CD4-positive, alpha-beta memory T cell (primary cell): ENCODE measurements at places on chromosomes 12 and 14.

DNA sequence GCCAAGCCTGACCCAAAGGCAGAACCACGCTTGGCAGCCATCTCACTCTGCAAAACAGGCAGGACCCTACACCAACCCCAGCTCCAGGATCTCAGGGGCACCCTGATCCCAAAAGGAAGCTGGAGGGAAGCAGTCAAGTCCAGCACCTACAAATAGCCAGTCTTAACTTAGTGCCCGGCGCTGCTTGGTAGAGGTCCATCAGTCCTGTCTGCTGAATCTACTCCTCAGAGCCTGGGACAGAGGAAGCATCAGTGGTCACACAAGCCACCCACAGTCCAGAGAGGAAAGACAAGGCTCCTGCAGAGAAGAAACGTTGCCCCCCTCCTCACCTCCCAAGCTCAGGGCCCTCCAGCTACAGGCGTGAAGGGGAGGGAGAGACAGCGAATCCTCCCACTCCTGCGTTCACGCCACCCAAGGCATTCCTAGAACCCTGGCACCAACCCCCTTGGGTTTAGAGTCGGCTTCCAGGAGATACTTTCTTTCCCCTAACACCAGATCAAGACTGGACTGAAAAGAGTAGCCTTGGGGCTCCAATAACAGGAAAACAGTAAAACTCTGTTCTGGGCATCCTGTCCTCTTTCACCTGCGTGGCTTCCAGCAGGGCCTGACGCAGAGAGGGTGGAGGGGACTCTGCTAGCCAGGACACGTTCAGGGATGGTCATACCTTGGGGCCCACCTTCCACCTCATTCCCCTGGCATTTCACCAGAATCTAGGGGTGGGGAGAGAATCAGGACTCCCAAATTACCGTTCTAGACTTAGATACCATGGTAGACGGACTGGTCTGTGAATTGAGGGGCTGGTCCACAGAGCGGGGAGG, 1.2 kb downstream of the PXN start:
- DNase-seq: no peak

- no peak for DNase-seq
Observed at GRCh38 chr14:83300476-83301064, 1766.9 kb upstream of the SEL1L start.

- no peak for DNase-seq
Observed at GRCh38 chr14:102512793-102513300, 3.3 kb upstream of the ANKRD9 start.

DNA sequence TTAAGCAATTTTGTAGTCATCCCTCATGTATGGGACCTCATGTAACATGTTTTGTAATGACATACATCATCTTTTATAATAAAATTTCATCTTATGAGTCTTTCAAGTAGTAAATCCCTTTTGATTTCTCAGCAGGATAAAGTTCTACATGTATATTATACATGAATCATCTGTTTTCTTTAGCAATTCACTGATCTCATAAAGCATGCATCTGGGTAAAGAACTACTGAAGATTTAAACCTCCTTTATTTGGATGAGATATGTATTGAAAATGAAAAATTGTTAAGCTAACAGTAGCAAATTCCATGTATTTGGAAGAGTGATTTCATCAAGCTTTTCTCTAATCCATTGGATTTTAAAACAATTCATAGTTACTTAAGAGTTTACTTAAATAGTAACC, 126.9 kb downstream of the KITLG start:
- no peak for DNase-seq

DNA sequence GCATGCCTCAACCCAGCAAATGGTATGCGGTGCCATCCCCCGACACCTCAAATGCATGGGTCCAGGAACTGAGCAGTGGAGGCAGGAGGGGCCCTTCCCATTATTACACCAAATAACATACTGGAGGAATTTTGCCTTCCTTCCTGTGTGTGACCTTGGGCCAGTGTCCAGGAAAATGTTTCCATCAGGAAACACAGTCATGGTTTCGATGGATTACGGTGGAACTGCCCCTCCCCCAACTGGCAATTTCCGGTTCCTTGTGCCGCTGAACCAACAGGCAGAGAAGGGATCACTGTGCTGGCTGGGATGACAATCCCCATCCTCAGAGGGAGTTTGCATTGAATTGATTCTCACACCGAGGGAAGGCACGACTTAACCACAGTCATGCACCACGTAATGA, 9.1 kb upstream of the CDC42BPB start:
- no peak for DNase-seq

DNA sequence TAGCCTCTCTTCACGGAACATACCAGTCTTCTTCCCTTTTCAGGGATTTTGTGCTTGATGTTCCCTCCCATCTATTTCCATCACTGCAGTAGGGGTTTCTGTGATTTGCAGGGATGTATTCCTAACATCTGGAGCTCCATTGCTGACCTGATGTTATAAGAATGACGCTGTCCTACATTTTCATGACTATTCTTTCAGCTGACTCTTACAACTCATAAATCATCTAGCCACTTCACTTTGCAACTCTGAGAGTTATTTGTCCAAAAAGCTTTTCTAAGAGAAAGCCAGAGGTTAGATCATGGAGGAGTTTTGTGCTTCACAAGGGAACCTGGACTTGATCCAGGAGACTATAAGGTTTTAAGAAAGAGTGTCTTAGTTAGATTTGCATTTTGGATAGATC, 116.6 kb upstream of the FAR2 start:
- DNase-seq: no peak

DNA sequence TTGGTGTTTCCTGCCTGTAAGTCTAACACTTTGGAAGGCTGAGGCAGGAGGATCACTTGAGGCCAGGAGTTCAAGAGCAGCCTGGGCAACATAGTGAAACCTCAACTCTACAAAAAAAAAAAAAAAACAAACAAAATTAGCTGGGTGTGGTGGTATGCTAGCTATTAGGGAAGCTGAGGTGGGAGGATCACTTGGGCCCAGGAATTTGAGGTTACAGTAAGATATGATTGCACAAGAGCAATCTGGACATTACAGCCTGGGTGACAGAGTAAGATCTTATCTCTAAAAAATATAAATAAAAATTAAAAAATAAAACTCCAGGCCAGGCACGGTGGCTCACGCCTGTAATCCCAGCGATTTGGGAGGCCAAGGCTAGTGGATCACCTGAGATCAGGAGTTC, 39.8 kb upstream of the CMKLR1 start:
- no peak for DNase-seq

DNA sequence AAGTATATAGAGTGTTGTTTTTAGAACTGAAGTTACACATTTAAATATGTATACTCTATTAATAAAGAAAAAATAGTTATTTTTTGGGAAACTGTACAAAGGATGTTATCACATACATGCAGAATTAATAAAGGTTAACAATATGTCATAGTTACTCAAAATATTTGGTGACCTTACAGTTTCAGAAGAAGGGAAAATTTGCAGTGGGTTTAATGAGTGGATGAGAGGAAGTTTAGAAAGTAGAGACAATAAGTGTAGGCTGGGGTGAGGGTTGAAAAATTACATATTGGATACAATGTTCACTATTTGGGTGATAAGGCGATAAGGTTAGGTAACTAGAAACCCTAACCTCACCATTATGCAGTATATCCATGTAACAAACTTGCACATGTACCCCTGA, 13.5 kb downstream of the WNK1 start:
- no peak for DNase-seq

- no peak for DNase-seq
Observed at GRCh38 chr14:91890291-91890749, 23.0 kb upstream of the TC2N start.

GRCh38 chr12:19430988-19431387, 8.3 kb upstream of the AEBP2 start:
- DNase-seq: no peak

DNA sequence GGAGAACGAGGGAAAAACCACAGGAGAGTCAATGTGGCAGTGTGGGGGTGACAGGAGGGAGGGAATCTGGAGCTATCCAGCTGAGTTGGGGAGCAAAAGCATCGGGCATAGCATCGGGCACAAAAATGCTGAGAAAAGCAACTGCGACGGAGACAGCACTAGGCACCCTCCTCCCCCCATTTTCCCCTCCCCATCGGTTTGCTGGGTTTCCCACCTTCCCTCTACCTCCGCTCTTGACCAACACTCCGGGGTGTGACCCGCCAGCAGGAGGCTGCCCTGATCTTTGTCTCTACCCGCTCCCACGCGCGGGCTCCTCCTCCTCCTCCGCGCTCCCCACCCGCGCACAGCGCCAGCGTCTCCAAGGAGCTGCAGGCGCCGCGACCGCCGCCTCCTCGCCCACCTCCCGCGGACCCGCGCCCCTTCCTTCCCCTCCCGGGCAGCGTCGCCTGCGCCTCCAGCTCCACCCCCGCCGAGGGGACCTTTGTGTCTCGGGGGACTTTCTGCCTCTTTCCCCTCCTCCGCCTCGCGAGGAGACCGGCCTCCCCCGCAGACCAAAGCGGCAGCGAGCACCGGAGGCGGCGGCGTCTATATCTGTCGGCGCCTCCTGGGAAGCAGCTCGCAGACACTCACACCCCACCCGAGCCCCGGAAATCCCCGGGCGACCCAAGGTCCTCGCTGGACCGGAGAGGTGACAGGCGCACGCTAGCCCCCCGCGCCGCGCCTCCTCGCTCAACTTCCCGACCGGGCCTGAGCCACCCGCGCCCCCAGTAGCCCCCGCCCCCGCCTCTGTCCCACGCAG, 920 bp downstream of the CDK17 start:
- DNase-seq: peak; percentile 74

DNA sequence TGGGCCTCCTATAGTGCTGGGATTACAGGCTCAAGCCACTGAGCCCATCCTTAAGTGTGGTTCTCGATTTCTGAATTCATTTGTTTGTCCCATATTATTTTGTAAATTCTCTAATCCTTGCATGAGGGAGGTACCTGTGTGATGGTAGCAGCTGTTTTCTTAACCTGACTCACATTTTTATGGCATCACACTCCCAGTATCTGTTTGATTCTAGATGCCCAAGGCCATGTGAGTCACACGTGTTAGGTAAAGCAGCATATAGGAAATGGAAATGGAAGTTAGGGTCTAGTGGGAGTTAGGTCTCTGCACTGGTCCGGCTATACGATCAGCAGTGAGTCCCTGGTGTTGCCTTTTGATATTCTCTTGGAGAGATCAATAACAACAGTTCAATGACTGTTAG, 198.1 kb downstream of the ERC1 start:
- no peak for DNase-seq

DNA sequence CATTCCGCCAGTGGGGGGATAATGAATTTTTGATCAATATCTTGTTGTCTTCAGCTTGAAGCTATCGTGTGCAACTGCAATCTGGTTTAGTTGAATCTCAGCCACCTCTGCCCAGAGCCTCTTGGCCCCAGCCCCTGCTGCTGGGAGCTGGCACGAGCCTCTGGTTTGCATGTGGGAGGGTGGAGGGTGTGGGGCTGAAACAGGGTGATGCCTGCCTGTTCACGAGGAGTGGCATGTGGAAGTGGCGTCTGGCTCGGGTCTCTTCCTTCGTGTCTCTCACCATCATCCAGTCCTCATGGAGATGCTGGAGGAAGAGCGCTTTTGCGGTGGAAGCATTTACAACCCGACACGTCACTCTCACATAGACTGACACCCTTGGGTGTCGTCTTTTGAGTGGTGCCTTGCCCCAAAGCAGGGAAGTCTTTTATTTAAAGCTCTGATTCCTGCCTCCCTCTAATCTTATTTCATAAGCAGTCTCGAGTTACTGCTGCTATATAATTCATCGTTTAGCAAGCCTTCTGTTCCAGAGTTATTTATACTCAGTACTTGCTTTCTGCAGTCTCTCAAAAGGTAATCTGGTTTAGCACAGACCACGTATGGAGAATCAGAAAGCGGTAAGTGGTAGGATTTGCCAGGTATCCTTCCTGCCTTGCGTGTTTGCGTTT, 64.5 kb downstream of the AACS start:
- DNase-seq: no peak

- DNase-seq: peak; percentile 88
Observed at GRCh38 chr12:31874961-31875608, 84.1 kb upstream of the RESF1 start.

GRCh38 chr14:78710963-78711362, 540.8 kb downstream of the NRXN3 start:
- no peak for DNase-seq

GRCh38 chr12:93689076-93689834, 12.1 kb downstream of the CRADD start:
- DNase-seq: no peak

DNA sequence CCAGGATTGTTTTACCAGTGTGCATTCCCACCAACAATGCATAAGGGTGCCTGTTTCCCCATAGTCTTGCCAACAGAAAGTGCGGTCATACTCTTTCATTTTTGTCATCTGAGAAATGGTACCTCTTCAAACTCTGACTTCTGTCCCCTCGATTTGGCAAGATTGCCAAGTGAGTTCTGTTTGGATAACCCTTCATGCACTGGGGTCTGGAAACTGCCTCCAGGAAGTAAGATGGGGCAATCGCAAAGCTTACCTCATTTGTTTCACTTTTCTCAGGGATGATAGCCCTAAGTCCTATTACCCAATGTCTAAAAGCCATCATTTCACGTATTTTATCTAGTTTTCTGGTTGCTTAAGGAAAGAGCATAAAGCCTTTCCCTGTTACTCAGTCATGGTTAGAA, 28.6 kb upstream of the NR1H4 start:
- no peak for DNase-seq

DNA sequence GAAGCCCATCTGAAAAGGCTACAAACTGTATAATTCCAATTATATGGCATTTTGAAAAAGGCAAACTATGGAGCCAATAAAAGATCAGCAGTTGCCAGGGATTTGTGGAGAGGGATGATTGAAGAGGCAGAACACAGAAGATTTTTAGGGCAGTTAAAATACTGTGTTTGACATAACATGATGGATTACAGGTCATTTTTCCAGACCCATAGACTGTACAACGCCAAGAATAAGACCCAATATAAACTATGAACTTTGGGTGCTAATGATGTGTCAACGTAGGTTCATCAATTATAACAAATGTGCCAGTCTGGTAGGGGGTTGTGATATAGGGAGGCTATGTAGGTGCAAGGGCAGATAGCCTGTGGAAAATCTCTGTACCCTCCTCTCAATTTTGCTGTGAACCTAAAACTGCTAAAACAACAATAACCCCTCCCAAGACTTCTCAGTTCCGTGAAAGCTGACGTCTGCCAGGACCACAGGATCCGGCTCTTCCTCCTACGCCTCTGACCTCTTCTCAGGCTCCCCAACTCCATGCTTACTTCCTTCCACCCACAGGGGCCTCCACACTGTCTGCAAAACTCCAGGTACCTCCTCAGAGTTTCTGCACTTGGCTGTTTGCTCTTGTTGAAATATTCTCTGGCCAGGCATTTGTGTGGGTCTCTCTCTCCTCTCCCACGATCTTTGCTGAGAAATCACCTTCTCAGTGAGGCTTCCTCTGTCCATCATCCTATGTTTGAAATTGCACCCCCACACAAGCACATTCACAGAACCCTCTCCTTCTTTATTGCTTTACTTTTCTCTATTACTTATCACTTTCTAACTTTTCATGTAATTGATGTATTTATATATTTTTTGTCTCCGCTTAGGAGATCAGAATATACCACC, 131.4 kb downstream of the BBS10 start:
- no peak for DNase-seq

- no peak for DNase-seq
Observed at GRCh38 chr12:107360482-107360881, 267.1 kb upstream of the CRY1 start.

GRCh38 chr14:88411039-88411438, 25.6 kb downstream of the SPATA7 start:
- no peak for DNase-seq

- DNase-seq: no peak
Observed at GRCh38 chr12:33703221-33703620, 263.6 kb upstream of the SYT10 start.
